CD8-positive, alpha-beta memory T cell (primary cell): ENCODE measurements at places on chromosomes 3 and 15.
A peak's percentile ranks its signal among the peaks of the same experiment; 100 is the strongest.

GRCh38 chr3:122019493-122019892, 2.6 kb downstream of the ILDR1 start:
- DNase-seq: no peak

DNA sequence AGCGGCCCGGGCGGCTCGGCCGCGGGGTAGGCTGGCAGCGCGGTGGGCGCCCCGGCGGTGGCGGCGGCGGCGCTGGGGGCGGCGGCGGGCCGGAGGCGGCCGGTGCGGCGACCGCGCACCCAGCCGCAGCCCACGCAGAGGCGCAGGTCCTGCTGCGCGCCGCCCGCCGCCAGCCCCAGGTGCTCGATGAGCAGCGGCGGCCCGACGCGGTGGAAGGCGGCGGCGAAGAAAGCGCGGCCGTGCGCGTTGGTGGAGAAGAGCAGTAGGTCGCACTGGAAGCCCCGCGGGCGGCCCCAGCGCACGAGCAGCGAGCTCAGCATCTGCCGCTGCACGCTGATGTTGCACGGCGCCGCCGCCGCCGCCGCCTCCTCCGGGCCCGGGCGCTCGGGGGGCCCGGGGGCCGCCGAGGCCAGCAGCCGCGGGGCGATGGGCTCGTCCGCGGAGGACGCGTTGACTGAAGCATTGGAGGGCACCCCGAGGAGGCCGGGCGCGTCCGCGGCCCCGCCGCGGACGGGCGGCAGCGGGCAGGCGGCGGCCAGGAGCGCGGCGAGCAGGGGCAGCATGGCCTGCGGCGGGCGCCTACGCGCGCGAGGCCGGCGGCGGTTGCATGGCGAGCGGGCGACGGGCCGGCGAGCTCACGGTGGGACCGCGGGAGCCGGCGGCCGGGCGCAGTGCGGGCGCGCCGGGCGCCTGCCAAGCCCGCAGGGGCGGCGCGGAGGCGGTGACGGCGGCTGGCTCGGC, 452 bp downstream of the TMEM158 start:
- DNase-seq: peak; percentile 15

DNA sequence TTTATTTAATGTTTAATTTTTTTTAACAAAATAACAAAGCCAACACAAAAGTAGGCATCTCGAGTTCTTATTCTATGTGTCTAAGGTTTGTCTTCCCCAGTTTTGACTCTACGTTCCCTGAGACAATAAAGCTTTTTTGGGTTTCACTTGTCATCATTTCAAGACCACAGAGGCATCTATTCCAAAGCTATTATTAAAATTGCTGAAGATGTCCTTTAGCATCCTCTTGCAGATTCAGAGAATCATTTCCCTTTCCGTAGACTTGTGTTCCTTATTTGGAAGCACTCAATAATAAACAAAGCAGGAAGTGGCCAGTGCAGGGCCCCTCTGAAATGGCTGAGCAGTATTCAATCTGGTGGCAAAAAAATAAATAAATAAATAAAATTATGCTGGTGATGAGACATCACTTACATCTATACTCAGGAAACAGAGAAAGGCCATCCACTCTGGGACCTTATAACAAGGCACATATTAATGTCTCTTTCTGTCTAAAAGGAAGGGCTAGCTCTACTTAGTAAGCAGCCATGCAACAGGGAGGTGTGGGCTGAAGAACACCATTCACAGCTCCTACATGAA, 362.3 kb downstream of the WDR72 start:
- DNase-seq: no peak

- DNase-seq: no peak
Observed at GRCh38 chr3:42851228-42851834, 24.3 kb downstream of the CYP8B1 start.

GRCh38 chr15:55627730-55628368, 39.7 kb upstream of the PYGO1 start:
- no peak for DNase-seq

DNA sequence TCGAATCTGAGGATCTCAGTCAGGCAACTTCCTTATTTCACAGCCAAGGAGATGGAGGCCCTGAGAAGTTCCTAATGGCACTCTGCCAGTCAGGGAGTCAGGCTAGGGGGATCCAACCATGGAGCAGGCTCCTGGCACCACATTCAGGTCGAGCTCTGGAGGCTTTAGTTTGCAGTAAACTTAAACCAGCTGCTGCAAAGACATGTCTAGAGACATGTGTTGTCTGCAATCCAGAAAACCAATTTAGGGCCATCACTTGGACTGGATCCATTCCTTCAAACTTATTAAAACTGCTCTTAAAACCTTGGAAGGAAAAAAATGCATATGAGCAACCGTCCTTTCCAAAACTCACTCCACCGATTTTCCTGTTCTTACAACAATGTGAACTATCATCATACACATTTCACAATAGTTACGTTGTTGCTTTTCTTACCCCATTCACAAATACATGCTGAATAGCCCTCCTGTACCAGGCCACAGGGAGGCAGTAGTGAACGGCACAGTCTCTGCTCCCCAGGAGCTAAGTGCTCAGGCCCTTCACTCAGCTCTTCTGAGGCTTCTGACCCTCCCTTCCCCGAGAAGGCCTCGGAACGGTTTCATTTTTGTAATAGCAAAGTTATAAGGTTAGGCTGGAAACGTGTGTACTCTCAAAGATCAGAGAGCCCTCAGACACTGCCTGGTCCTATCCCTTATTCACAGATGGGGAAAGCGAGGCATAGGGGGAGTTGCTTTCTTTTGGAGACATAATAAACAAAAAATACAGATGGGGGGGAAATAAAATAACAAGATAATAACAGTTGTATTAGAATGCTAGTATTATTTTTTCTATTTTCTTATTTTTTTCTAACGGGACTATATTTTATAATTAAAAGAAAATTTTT, 20.1 kb downstream of the RFT1 start:
- no peak for DNase-seq

GRCh38 chr3:40858364-40859115, 333.8 kb downstream of the ZNF621 start:
- no peak for DNase-seq

- no peak for DNase-seq
Observed at GRCh38 chr3:50525987-50526386, 22.6 kb upstream of the CACNA2D2 start.

DNA sequence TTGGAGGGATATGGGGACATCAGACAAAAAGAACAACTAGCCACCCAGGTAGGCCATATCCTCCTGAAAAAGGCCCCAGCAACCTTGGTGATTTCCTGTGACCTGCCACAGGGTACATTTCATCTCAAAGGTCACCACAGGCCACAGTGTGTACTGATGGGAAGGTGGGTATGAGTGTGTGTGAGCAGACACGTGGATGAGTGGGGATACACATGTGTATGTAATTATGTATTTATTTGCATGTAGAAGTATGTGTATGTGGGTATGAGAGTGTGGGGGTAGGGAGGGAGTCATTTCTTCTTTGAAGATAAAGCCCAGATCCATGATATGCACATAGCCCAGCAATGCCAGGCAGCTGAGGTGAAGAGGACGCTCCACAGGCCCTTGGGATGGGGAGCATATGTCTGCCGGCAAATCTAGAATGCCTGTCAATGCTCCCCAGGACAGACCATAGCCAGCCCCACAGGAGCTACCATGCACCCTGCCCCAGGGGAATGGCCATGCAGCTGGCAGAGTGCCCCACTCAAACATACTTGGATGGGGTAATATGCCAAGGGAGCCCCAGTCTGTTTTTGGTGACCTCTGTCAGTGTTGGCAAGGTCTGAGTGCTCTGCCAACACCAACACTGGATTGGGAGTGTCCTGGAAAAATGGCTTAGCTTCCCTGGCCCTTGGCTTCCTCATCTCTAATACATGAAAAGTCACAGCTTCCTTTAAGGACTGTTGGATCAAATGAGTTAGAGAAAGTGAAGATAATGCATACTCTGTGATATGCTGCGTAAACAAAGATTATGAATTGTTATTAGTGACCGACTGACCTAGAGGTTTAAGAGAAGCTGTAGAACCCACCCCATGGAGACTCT, 42.4 kb downstream of the RAB6B start:
- DNase-seq: no peak

- no peak for DNase-seq
Observed at GRCh38 chr15:21271566-21271965, 168.7 kb downstream of the POTEB3 start.

- no peak for DNase-seq
Observed at GRCh38 chr3:144308396-144308795, 336.8 kb downstream of the DIPK2A start.

DNA sequence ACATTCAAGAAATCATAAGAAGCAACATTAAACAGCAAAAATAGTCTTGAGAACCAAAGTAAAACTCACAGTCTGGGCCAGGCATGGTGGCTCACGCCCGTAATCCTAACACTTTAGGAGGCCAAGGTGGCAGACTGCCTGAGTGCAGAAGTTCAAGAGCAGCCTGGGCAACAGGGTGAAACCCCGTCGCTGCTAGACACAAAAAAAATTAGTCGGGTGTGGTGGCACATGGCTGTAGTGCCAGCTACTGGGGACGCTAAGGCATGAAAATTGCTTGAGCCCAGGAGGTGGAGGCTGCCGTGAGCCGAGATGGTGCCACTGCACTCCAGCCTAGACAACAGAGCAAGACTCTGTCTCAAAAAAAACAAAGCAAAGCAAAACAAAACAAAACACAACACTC, 117.7 kb upstream of the GOLGA6L6 start:
- no peak for DNase-seq

DNA sequence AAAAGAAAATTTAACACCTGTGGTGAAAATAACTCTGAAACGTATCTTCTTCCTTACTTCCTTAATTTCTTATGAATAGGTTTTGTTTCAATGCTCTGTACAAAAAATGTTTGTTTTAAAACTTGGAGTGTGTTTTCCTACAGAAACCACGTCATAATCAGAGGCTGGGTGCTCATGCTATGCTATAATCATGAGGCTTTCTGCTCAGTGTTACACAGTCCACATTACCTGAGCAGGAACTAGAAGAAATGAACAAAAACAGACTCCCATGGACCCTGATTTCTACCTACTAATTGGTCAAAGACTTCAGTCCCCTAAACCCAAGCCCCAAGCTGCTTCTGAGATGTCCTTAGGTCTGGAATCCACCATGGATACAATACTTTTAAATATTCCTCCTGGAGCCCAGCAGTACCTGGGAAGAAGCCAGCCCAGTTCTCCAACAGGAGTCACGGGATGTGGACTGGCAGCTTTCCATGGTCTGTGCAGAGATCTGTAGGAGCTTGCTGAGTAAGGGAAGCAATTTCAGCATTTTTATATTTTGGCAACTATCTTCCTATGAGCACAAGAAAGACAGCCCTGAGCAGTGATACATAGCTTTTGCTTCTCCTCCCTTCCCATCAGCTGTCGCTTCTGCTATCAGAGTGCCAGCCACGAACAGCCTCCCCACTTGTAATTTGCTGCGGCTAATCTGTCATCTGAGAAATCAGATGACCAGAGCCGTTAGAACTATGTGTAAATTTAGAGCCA, 65.6 kb downstream of the WDR72 start:
- no peak for DNase-seq

- no peak for DNase-seq
Observed at GRCh38 chr3:193451902-193452301, 73.3 kb upstream of the ATP13A5 start.

DNA sequence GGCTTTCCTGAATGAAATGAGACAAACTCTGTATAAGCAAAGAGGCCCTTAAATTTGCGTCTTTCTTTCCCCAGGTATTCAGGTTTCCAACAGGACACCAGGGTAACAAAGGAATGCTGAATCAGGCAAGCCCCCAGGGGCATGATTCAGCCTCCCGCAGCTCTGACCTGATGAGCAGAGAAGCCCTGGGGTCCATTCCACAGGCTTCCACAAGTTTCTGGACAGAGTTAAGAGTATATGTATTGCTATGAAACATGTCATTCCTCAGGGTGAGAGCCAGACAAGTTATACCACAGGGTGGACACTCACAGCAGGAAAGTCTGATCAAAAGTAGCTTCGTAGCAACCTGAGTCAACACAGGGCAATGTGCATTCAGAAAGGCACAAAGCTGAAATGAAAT, 68.1 kb upstream of the CTNNB1 start:
- DNase-seq: no peak

GRCh38 chr15:97502038-97502437, 458.5 kb upstream of the ARRDC4 start:
- DNase-seq: no peak

GRCh38 chr15:96583671-96584070, 253.2 kb downstream of the NR2F2 start:
- no peak for DNase-seq

- DNase-seq: peak; percentile 51
Observed at GRCh38 chr3:196192036-196192523, 19.1 kb downstream of the ZDHHC19 start.

GRCh38 chr15:70854666-70854976, 664 bp upstream of the LARP6 start:
- no peak for DNase-seq

GRCh38 chr3:70064194-70064779, 64.8 kb downstream of the SAMMSON start:
- DNase-seq: no peak

DNA sequence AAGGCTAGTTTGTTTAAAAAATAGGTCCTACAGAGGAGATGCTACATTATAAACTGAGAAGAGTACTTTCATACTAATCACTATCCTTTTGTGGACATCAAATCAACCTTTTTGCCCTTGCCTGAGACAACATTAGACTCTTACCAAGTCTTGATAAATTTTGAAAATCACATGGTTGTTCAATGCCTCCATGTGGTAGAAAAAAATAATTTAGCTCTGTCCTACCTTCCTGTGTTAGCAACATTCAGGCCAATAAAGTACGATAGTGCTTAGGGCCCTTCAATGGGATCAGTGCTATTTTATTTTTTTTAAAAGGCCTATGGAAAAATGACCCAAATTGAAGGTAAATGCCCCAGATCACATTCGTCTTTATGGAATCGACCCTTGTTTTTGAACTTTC, 5.0 kb upstream of the UBE2E1 start:
- no peak for DNase-seq

DNA sequence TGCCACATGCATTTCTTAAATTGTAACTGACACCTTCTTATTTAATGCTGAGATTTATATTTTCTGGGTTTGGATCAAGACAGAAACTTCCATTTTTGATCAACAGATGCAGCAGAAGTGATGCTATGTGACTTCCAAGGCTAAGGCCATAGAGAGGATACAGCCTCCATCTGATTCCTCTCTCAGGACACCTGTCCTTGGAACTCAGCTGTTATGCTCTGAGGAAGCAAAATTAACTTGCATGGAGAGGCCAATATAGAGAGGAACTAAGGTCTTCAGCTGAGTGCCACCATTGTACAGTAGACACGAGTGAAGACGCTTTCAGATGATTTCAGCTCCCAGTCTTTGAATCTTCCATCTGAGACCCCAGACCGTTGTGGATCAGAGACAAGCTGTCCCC, 296.9 kb upstream of the TBL1XR1 start:
- no peak for DNase-seq

- no peak for DNase-seq
Observed at GRCh38 chr3:196599734-196600128, 31.3 kb downstream of the FBXO45 start.

GRCh38 chr3:103919327-103919726, 1447.4 kb upstream of the ALCAM start:
- DNase-seq: no peak

DNA sequence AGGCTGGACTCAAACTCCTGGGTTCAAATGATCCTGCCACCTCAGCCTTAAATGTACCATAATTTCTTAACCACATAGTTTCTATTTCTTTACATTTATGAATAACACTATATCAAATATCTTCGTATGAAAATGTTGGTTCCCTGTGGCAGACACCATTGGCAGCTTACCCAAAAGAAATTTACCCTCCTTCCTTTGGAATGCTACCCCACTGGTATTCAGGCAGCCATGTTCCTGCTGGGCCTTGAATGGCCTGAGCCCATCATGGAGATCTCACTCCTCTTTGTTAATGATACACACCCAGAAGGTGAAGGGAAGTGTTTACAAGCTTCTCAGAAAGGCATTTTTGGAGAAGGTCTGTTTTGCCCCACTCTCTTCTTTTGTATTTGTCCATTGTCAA, 94.3 kb upstream of the RNF7 start:
- no peak for DNase-seq
